ENCODE measurements at places on chromosomes 4 and X.
A peak's percentile ranks its signal among the peaks of the same experiment; 100 is the strongest.

GRCh38 chr4:112766422-112766821, 129.5 kb downstream of the LARP7 start:
- no peak for DNase-seq

DNA sequence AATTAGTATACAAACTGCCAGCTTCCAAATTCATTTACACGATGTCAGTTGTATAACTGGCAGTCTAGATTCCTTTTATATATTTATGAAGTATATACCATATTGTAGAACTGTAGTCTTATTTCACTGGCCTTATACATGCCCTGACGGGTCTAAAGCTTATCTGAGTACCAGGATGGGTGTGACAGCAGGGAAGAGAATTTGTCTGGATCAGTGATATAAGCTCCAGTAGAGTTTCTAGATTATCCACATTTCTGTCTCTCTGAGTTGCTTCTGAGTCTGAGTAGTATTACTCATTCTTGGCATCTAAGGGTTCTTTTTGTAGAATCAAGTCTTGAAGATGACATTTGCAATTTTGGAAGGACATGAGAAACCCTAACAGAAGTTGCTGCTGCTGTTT, 101.3 kb downstream of the RPA4 start:
- DNase-seq: no peak

DNA sequence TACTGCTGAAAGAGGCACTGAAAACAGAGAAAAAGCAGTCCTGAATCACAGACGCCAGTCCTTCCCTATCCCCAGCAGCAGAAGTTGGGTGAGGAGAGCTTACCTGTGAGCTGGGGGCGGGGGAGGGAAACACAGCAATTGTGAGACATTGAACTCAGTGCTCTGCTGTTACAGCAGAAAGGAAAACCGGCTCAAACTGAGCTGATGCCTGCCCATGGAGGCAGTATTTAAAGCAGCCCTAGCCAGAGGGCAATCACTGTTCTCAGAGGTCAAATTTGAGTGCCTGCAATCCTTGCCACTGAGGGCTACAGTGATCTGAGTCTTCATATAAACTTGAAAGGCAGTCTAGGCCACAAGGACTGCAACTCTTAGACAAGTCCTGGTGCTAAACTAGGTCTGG, 220.7 kb downstream of the GRXCR1 start:
- no peak for DNase-seq

GRCh38 chr4:183758758-183759447, 99.8 kb downstream of the TRAPPC11 start:
- no peak for DNase-seq

DNA sequence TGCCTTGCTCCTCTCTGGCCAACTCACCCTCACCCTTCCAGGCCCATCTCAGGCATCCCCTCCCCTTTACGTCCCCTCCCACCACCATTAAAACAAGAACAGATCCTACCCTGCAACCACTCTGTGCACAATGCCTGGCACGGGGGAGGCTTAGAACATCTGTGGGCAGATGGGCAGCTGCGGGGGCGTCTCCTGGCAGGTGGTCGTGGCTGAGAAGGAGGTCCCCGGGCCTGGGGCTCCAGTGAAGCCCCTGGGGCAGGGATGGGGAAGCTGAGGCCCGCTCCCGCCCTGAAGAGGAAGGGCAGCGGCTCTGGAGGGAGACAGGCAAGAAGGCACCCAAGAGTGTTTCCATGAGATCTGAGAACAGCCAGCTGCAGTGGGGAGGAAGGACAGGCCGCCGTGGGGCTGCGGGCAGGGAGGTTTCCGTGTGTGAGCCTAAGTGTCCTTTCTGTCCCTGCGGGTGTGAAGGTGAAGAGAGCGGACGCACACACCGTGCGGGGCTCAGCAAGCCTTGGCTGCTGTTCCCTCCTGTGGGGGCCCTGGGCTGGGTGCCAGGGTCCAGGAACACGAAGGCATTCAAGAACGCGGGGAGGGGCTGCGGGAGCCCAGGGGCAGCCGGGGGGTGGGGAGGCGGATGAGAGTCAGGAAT, 7.8 kb upstream of the TBC1D14 start:
- no peak for DNase-seq

DNA sequence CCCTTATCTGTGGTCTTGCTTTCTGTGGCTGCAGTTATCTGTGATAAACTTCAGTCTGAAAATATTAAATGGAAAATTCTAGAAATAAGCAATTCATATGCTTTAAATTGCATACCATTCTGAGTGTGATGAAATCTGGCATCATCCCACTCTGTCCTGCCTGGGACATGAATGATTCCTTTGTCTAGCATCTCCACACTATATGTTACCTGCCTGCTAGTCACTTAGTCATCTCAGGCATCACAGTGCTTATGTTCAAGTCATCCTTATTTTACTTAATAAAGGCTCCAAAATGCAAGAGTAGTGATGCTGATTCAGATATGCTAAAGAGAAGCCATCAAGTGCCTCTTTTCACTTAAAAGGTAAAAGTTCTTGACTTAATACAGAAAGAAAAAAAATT, 14.3 kb upstream of the RAB9B start:
- no peak for DNase-seq

GRCh38 chr4:173794662-173795061, 264.6 kb upstream of the HAND2 start:
- DNase-seq: no peak

- no peak for DNase-seq
Observed at GRCh38 chrX:119266364-119266995, 30.4 kb downstream of the PGRMC1 start.

DNA sequence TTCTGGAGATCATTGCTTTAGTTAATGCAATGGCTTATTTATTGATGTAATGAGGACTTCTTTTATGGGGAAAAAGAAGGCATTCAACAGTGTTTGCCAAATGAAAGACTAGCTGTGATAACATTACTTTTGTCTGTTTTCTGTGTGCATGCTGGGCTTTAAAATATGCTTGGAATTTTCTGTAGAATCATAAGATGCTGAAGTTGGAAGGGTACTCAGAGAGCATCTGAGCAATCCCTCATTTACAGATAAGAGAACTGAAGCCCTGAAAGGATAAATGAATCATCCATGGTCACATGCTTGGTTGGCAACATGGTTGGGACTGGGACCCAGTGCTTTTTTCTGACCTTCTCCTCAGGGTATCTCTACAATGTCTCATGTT, 31.4 kb upstream of the PITX2 start:
- no peak for DNase-seq

DNA sequence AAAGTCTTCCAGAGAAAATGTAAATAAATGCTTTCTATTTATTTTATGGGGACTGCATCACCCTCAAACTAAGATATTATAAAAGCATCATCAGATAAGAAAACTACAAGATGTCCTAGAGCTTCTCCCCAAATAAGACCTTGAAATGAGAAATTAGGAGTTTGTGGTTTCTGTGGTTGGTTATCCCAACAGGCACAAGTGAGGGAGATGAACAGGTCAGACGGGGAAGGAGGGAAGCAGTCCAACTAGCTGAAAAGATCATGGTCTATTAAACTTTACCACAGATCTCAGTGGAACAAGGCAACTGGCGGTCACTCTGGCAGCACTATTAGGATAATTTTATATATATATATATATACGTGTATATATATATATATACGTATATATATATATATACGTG, 319.3 kb upstream of the GRID2 start:
- no peak for DNase-seq

DNA sequence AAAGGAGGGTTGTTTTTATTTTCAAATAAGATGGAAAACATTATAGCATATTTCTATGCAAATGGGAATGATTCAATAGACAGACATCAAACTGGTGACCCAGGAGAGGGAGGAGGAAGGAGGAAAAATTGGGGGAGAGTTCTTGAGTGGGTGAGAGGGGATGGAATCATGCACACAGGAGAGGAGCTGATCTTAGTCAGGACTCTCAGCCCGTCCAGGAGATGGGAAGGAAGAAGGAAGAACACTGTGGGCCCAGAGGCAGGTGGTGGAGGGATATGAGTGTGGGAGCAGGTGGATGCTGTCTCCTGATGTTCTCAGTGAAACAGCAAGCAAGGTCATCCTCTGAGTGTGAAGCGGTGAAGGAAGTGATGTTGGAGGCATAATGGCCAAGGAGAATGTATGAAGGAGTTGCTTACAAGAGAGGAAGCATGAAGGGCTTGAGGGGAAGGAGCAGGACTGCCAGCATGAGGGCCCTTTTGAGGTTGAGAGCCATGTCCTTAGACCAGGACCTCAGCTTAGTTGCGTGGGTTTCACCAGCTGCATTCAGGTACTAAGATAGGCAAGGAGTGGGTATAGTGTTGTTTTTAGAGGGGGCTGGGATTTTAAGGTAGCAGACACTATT, 161.7 kb upstream of the NAP1L5 start:
- DNase-seq: peak; percentile 58

DNA sequence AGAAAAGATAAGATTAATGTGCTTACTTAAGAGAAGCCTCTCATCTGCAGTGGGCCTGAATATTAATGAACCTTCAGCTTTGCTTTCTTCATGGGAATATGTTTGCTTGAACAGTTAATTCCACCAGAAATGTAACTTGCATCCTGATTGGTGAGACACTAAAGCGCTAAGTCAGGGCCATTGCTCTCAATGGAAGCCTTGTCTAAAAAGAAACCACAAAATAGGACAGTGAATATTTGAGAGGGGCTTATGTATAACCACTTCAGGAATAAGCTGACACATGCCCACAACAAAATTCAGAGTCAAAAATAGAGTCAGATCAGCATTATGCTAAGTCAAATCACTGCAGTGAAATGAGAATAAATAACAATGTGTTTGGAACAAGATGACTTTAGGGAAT, 1125.8 kb downstream of the STIM2 start:
- no peak for DNase-seq

- no peak for DNase-seq
Observed at GRCh38 chrX:4944767-4945166, 1231.3 kb upstream of the PRKX start.

DNA sequence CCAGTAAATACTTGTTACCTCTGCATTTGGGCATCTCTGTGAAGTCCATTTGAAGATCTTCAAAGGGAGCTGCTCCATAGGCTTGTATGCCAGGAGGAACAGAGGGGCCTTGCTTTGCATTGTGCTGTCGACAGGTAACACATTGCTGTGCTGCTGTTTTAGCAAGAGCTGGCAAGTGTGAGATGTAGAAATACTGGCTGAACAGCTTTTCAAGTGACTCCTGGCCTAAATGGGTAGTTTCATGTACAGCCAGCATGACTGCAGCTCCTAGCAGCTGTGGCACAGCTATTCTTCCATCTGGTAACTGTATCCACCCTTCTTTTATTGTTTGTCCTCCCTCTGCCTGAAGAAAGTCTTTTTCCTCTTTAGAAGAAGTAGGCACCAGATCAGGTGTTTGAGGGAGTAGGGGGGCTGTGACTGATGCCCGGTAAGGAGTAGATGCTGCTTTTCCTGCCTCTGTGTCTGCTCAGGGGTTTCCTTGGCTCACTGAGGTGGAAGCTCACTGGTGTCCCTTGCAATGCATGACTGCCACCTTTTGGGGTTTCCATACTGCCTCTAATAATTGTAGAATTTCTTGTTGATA, 965.3 kb downstream of the CCSER1 start:
- no peak for DNase-seq

GRCh38 chrX:94288972-94289371, 615.0 kb downstream of the FAM133A start:
- DNase-seq: no peak

GRCh38 chr4:56570041-56570440, 64.5 kb downstream of the ARL9 start:
- DNase-seq: no peak

- DNase-seq: no peak
Observed at GRCh38 chrX:118724365-118724764, 3.0 kb upstream of the IL13RA1 start.

DNA sequence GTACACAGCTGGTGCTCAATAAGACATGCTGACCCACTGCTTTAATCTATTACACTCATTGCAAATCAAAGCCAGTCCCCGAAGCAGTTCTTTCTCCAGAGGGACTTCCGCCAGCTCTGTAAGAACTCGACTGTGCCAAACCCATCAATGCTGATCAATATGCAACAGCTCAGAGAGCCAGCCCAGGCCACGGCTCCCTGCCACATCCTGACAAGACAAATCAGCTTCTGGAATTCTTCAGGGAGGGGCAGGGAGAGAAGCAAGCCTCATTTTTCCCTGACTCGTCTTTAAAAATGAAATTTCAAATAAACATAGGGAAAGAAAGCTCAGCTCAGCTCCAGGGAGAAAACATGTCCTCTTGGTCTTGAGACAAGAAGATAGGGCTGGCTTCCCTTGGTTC, 5.3 kb upstream of the ADRA2C start:
- no peak for DNase-seq

DNA sequence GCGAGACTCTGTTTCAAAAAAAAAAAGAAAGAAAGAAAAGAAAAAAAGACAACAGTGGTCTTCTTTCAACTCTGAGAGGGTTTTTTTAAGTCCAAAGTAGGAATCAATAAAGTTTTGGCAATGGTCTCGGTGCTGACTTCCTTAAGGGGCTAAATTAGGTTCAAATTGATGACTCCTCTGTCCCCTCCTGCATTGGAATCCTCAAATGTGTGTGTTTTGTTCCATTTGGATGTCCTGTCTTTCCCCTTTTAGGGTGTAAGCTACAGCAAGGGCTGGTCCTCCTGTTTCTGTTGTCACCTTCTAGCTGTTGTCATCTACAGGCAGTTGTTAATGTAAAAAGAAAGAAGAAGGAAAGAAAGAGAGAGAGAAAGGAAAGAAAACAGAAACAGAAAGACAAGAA, 84.3 kb upstream of the PLAC1 start:
- no peak for DNase-seq

- no peak for DNase-seq
Observed at GRCh38 chr4:143021384-143021783, 163.3 kb upstream of the USP38 start.

GRCh38 chr4:130110770-130111169, 1014.8 kb downstream of the C4orf33 start:
- DNase-seq: no peak

GRCh38 chr4:70778888-70779422, 57.2 kb downstream of the RUFY3 start:
- DNase-seq: no peak

DNA sequence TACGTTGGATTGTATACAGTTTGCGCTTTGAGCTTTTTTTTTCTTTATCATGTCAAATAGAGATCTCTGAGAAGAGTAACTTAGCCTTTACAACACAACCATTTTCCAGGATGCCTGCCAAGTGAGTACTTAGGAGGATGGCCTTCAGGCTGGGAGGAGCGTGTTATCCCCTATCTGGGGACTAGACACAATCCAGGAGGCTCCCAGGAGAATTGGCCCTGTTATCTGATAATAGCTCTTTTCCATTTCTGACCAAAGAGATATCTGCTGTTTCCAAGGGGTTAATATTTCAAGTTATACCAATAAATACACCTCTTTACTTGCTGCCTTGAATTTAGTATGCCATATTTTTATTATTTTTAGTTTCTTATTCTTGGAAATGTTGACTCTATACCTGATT, 169.5 kb upstream of the SMARCAD1 start:
- no peak for DNase-seq
